Activated naive CD8-positive, alpha-beta T cell treated with anti-CD3 and anti-CD28 coated beads, Interleukin-2, amount 10 ng/mL, durations not matched to agents 7 days and 5 days (primary cell): ENCODE measurements at places on chromosomes 6 and 20.

- H3K4me3 ChIP-seq = no peak overlapping the region
- H3K27ac ChIP-seq = no peak overlapping the region
These were observed 8.8 kb downstream of the NKX2-4 start for GRCh38 chr20:21388566-21388965.

DNA sequence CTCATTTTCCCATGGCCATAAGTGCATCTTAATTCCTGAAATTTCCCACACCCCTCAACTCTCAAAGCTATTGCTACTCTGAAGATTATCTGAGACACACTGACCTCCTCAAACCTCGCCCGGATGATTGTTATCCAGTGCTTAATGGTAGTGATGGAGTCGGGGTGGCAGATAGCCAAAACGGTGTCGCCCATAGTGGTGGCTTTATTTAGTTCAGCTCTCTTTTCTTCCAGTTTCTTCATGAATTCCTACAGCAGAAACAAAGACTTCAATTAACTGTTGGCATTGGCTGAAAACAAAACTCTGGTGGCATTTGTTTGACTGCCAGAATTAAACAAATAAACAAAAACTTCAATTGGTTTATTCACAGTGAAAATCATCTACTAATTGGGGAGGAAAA is 165.4 kb downstream of the DST start:
- no peaks in the 10 kb centered on the region for H3K27me3 ChIP-seq
- no peak overlapping the region for H3K4me3 ChIP-seq
- H3K27ac ChIP-seq = no peak overlapping the region
- H3K4me1 ChIP-seq = no peaks in the 10 kb centered on the region
- H3K36me3 ChIP-seq = no peaks in the 10 kb centered on the region

GRCh38 chr20:16865406-16865805 is 117.2 kb downstream of the OTOR start:
- H3K4me3 ChIP-seq = no peak overlapping the region
- no peak for DNase-seq
- H3K27me3 ChIP-seq = no peaks in the 10 kb centered on the region

GRCh38 chr6:102154176-102154575 is 760.7 kb downstream of the GRIK2 start:
- no peaks in the 10 kb centered on the region for H3K27me3 ChIP-seq
- no peak for DNase-seq
- H3K27ac ChIP-seq = no peak overlapping the region
- no peak overlapping the region for H3K4me3 ChIP-seq
- no peaks in the 10 kb centered on the region for H3K4me1 ChIP-seq

DNA sequence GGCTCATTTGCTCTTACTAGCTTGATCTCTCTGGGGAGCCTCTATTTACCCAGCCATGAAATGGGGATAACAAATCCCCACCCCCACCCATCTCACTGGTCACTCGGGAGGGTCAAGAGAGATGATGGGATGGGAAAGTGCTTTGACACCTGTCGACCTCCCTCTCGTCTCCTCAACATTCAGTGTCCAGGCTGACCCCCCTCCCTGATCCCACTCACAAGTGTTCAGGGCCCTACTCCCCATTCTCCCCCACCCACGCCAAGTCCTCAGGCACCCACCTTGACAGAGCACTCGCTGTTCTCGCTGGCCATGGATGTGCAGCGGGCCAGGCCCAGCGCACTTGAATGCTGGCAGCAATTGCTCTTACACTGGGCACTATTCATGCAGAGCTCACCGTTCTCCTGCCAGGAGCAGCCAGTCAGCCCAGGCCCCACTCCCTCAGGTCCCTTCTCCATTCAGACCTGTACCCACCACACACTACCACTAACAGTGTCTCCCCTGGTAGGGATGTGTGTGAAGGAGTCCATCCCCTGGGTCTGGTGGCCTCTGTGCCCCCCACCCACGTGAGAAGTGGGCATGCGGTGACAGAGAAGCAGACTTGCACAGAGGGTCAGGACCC is 1.6 kb downstream of the CLPS start:
- H3K27me3 ChIP-seq = peaks cover 8% of the 10 kb centered on the region
- no peaks in the 10 kb centered on the region for H3K36me3 ChIP-seq
- H3K27ac ChIP-seq = no peak overlapping the region
- no peak overlapping the region for H3K4me3 ChIP-seq
- no peaks in the 10 kb centered on the region for H3K4me1 ChIP-seq

- peak overlapping the region; percentile 19 for H3K27ac ChIP-seq
- DNase-seq = no peak
- no peaks in the 10 kb centered on the region for H3K36me3 ChIP-seq
- no peaks in the 10 kb centered on the region for H3K27me3 ChIP-seq
These were observed 21.5 kb upstream of the RALGAPA2 start for GRCh38 chr20:20733943-20734342.

DNA sequence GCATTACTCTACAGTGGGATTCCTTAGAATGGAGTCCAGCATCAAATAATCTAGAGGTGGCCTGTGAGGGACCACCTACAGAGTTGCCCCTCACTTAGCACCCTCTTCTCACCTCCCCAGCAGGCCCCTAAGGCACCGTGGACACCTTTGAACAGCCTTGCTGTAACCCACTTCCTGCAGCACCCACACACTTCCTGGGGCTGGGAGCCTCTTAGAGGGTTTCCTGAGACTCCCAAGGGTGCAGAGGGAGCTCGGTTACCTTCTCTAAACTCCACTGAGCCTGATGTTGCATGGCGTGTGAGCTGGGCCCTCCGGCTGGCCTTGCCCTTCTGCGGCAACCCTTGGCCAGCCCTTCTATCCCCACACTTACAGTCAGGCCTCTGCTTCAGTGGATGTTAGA is 7.3 kb upstream of the SIRPG start:
- H3K27ac ChIP-seq = peak overlapping the region; percentile 73
- H3K4me1 ChIP-seq = peaks cover 77% of the 10 kb centered on the region
- H3K36me3 ChIP-seq = peaks cover 34% of the 10 kb centered on the region

GRCh38 chr6:7047966-7048365 is 59.8 kb upstream of the RREB1 start:
- no peaks in the 10 kb centered on the region for H3K36me3 ChIP-seq
- peaks cover 32% of the 10 kb centered on the region for H3K27me3 ChIP-seq
- peaks cover 8% of the 10 kb centered on the region for H3K4me1 ChIP-seq
- no peak overlapping the region for H3K27ac ChIP-seq

GRCh38 chr6:41025966-41026530 is 13.0 kb downstream of the UNC5CL start:
- DNase-seq = no peak
- no peaks in the 10 kb centered on the region for H3K27me3 ChIP-seq
- H3K4me3 ChIP-seq = peak overlapping the region; percentile 6
- no peaks in the 10 kb centered on the region for H3K36me3 ChIP-seq
- peaks cover 20% of the 10 kb centered on the region for H3K4me1 ChIP-seq

- H3K27me3 ChIP-seq = no peaks in the 10 kb centered on the region
- no peak for DNase-seq
- peaks cover 33% of the 10 kb centered on the region for H3K36me3 ChIP-seq
- H3K4me3 ChIP-seq = no peak overlapping the region
These were observed 380.9 kb downstream of the UTRN start for GRCh38 chr6:144665932-144666450.

DNA sequence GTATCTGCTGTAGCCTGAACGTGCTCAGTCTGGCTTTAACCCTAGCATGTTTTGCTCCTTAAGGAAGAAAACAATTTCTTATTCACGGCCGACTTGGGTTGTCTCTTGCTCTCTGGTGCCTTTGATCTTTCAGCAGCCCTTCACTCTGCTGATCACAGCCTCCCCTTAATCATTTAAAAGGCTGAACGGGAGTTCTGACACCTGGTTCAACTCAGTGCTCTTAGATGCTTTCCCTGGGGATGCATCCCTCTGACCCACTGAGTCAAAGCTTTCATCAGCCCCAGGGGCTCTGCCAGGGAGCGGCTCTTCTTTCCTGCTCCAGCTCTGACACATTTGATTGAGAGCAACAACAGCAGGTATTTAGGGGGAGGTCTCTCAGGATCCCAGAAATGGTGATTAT is 79.0 kb upstream of the FYN start:
- no peaks in the 10 kb centered on the region for H3K36me3 ChIP-seq
- peaks cover 2% of the 10 kb centered on the region for H3K4me1 ChIP-seq
- no peak overlapping the region for H3K27ac ChIP-seq
- H3K27me3 ChIP-seq = peaks cover 3% of the 10 kb centered on the region

GRCh38 chr6:56231827-56232226 is 15.6 kb downstream of the COL21A1 start:
- no peaks in the 10 kb centered on the region for H3K27me3 ChIP-seq
- no peaks in the 10 kb centered on the region for H3K4me1 ChIP-seq
- H3K27ac ChIP-seq = no peak overlapping the region
- no peaks in the 10 kb centered on the region for H3K36me3 ChIP-seq
- H3K4me3 ChIP-seq = no peak overlapping the region

- no peak overlapping the region for H3K4me3 ChIP-seq
- no peak for DNase-seq
- H3K27ac ChIP-seq = no peak overlapping the region
- H3K36me3 ChIP-seq = no peaks in the 10 kb centered on the region
- no peaks in the 10 kb centered on the region for H3K4me1 ChIP-seq
These were observed 381.6 kb downstream of the GJA1 start for GRCh38 chr6:121816906-121817540.

DNA sequence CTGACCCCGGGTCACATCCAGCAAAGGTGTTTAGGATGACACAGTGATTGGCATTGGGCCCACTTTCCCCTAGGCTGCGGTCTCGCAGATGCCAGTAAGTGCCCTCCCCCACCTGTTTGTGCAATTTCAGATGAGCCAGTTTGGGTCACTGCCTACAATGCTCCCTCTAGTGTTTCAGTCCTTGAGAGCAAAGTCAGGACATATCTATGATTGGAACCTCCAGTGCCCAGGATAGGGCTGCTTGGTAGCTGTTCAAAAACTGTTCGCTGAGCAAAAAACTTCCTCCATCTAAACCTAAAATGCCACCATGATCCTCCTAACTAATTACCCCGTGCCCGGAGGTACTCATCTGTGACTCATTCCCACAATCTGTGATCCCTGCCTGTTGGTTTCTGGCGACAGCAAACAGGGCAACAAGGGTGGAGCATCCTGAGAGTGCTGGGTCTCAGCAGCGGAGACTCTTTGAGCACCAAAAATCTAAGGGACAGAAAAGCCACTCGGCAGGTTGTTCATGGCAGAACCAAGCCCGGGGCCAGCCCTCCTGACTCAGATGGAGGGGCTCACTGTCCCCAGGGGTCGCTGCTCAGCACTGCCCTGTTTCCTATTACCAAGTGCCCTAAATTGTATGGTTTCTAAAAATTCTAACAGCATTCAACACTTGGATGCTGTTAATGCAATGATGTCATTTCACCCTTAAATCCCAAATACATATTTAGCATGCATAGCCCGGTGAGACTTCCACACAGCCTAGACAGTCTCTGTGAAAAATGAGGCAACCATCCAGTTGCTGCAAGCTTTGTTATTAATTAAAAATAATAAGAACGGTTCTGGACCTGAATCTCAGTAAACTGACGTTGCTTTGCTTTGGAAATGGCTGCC is 5.0 kb downstream of the VSX1 start:
- H3K36me3 ChIP-seq = no peaks in the 10 kb centered on the region
- H3K4me3 ChIP-seq = no peak overlapping the region
- H3K27me3 ChIP-seq = peaks cover 69% of the 10 kb centered on the region
- H3K27ac ChIP-seq = no peak overlapping the region
- DNase-seq = no peak
- H3K4me1 ChIP-seq = no peaks in the 10 kb centered on the region

DNA sequence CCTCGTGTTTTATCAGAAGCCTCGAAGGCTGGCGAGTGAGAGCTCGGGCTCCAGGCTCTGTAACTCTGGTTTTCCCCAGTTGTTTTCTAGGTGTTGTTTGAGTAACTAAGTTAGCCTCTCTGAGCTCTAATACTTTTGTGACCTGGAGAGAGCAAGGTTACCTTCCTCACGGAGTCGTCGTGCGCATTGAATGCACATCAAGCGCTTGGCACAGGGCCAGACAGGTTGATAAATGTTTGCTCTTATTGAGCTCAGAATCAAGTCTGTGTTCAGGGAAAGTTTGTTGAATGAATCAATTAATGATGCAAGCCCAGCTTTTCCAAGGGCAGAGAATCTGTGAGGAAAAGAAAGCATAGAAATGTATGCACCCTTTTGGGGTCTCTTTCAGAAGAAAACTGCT is 33.5 kb downstream of the EDN3 start:
- H3K4me1 ChIP-seq = peaks cover 2% of the 10 kb centered on the region
- no peak for DNase-seq
- H3K4me3 ChIP-seq = no peak overlapping the region
- H3K27ac ChIP-seq = no peak overlapping the region

- H3K4me1 ChIP-seq = no peaks in the 10 kb centered on the region
- H3K36me3 ChIP-seq = no peaks in the 10 kb centered on the region
- no peak overlapping the region for H3K4me3 ChIP-seq
- H3K27ac ChIP-seq = no peak overlapping the region
- H3K27me3 ChIP-seq = peaks cover 14% of the 10 kb centered on the region
These were observed 159.1 kb downstream of the UST start for GRCh38 chr6:148905901-148906300.

- DNase-seq = no peak
- H3K4me3 ChIP-seq = no peak overlapping the region
- H3K36me3 ChIP-seq = no peaks in the 10 kb centered on the region
- H3K4me1 ChIP-seq = no peaks in the 10 kb centered on the region
- no peaks in the 10 kb centered on the region for H3K27me3 ChIP-seq
- no peak overlapping the region for H3K27ac ChIP-seq
These were observed 219.6 kb upstream of the BTBD3 start for GRCh38 chr20:11698124-11698523.

DNA sequence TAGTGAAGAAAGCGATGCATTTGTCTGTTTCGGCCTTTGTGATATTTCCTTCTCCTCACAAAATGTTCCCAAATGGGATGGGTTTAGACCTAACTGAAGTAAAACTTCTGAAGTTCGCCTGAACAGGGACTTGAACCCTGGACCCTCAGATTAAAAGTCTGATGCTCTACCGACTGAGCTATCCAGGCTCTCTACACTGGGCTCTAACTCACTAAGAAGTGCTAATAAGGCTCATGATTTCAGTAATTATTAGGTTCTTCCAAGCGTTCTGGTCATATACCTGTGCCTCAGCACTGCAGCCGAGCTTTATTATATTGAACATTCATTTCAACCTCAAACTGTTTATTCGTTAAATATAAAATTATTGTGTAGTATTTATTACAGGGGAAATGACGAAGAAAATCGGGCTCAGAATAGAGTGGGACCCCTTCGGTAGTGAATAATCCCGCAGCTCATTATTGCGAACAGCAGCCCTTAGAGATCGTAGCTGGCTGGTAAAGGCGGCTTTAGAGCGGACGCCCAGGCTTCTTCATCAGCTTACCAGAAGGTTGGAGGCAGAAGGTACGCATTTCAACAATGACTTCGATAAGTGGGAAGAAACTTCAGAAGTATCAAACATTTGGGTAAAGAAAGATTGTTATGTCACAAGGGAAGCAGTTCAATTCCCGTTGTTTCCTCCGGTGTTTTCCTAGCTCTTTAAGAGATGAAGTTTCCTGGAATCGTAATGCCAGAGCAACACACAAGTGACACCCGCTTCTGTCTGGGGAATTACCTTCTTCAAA is 119.0 kb upstream of the ZNF184 start:
- H3K36me3 ChIP-seq = no peaks in the 10 kb centered on the region
- no peak for DNase-seq
- H3K4me1 ChIP-seq = peaks cover 2% of the 10 kb centered on the region
- H3K27ac ChIP-seq = no peak overlapping the region
- no peak overlapping the region for H3K4me3 ChIP-seq
